ENCODE measurements at places on chromosomes 4 and X.

- DNase-seq, result no peak
Observed at GRCh38 chrX:131802836-131803626, 220.1 kb upstream of the STK26 start.

DNA sequence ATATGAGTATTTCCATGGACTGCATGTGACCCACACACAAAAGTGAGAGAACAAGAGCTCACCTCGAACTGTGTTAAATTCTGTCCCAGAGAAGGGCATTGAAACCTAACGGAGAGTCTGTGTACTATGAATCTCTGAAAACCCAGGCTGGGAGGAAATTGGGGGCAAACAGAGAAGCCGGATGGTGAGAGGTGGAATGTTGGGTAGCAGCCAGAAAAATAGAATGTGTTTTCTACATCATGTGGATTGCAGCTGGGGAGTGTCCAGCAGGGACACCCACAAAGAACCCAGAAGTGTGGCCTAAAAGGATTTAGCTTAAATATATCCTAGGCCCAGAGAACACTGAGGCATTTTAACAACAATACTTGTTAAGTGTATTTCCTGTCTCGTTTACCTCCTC lies 38.6 kb downstream of the MND1 start:
- no peak for DNase-seq

GRCh38 chr4:153067376-153067775 lies 131.3 kb downstream of the FHDC1 start:
- no peak for DNase-seq

DNA sequence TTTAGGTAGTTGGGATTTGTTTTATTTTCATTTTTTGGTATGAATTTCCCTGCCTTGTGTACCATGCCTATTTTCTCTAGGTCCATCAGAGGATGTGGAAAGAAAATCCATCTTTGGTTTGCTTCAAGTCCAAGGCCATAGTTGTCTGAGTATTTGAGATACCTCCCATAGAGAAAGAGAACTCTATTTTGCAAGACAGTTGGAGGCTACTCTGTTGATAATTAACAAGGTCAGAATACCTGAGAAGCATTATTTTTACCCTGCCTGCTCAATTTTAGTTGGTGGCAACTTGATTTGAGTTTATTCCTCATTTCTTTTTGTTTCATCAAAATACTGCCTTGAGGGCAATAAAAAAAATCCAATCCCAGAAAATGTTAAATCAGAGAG lies 30.8 kb downstream of the BMP3 start:
- no peak for DNase-seq

GRCh38 chr4:147847751-147848590 lies 116.1 kb downstream of the ARHGAP10 start:
- DNase-seq, result no peak

DNA sequence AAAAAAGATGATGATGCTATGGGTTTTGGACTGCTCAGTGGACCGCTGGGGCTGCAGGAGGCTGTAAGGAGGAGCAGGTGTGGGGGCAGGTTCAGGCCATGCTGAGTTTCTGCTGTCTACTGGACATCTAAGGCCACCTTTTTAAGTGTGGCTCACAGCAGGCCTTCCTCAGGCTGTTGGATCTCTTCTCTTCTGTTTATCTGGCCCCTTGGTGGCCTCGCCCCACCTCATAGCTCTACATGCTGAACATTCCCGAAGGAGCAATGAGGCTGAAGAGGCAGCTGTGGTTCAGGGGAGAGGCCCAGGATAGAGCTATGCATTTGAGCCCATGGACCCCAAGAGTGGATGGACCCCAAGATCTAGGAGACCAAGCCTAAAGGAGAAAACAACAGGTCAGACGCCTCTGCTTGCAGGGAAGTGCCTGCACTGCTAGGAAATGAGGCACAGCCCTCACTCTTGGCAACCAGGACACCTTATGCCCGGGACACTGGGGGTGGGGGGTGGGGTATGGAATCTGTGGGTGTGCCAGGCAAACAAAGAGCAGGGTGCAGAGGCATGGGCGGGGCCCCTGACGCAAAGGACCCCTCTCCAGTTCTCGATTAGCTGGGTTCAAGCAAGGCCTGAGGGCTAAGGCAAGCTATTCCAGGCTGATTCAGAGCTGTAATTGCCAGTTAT lies 168.9 kb downstream of the BCOR start:
- no peak for DNase-seq

- DNase-seq, result no peak
Observed at GRCh38 chr4:28369499-28369898, 1508.9 kb downstream of the STIM2 start.

DNA sequence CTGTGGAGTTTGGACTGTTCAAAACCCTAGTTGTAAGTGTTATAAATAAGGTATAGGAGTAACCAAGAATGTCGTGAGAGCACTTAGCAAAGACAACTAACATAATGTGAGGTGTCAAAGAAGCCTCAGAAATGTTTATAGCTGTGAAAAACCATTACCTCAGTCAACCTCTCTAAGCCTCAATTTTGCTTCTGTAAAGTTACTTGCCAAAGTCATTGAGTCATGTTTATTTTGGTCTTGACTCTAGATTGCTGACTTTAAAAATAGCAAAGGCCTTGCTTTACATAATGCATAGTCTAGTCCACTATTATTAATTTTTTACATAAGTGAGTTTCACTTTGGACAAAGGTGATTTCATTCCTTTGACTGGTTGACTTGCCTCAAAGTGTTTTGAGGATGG lies 257.6 kb upstream of the CXXC4 start:
- no peak for DNase-seq

- DNase-seq, result no peak
Observed at GRCh38 chr4:113758372-113758771, 3.2 kb downstream of the CAMK2D start.

GRCh38 chr4:153122855-153123254 lies 81.4 kb upstream of the TRIM2 start:
- peak; percentile 20 for DNase-seq

- DNase-seq, result no peak
Observed at GRCh38 chr4:71231129-71232055, 107.4 kb upstream of the SLC4A4 start.

DNA sequence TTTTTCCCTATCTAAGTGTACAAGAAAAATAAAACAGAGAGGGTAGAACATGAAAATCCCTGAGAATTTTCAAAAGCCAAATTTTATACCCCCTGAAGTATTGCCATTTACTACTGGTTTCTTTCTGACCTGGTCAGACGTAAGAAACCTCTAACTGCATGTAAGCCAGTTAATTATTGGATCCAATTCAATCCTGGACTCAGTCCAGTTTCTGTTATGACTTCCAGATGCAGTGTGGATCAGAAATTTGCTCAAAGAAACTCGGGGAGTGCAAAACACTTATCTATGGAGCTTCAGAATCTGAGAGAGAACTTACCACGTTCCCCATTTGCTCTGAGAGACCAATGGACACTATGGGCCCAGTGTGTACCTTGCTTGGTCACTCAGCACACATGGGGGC lies 383.5 kb downstream of the KLHL4 start:
- no peak for DNase-seq

- DNase-seq, result no peak
Observed at GRCh38 chr4:159129814-159130550, 27.1 kb downstream of the RAPGEF2 start.

DNA sequence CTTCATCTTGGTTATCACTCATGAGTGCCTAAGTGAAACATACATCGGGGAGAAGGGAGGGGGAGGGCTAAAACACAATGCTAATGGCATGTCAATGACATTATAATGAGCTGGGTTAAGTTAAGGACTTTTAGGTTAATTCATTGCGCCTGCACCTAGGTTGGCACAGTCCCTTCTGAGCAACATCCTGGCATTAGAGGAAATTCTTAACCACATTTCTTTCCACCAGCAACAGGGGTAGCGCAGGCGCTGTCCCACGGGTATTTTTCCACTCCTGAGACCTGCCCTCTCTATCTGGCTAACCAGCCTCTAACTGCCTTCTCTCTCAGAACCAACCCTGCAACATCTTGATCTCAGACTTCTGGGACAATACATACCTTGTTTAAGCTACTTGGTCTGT lies 39.0 kb upstream of the PROM1 start:
- DNase-seq, result peak; percentile 34

DNA sequence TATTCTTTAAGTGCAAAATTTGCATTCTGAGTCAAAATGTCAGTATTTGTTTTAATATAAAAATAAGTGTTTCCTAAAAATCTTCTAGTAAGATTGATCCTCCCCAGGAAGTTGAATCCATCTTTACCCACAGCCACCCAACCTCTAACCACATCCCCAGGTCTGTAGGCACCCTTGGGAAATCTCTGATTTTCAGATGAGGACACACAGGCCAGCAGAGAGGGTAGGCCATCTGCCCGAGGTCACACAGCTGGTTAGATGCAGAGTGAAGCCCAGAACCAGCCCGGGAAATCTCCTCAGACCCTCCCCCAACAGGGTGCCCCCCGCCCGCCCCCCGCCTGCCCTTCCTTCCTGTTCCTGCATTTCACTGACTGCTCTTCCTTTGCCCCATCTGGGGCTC lies 277.5 kb downstream of the FBXW7 start:
- DNase-seq, result no peak

GRCh38 chr4:6633091-6633906 lies 7.2 kb upstream of the MRFAP1 start:
- DNase-seq, result no peak

DNA sequence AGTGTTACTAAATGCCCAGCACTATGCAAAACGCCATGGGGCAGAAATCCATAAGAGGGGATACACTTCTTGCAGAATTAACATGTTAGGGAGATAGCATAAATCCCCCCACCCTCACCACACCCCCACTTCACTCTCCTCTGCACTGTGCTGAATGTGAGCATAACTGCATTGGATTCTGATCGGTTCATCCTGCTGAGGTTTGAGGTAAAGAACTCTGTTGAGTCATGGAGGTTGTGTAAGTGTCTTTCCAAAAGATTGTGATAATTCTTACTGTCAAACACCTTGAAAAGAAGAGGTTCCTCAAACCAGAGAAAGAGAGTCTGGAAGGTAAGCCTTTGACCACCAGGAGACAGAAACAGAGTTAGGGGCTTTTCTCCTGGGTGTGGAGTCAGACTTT lies 43.6 kb downstream of the RBM47 start:
- DNase-seq, result no peak

- DNase-seq, result no peak
Observed at GRCh38 chr4:181138116-181138515, 1105.1 kb upstream of the TENM3 start.

DNA sequence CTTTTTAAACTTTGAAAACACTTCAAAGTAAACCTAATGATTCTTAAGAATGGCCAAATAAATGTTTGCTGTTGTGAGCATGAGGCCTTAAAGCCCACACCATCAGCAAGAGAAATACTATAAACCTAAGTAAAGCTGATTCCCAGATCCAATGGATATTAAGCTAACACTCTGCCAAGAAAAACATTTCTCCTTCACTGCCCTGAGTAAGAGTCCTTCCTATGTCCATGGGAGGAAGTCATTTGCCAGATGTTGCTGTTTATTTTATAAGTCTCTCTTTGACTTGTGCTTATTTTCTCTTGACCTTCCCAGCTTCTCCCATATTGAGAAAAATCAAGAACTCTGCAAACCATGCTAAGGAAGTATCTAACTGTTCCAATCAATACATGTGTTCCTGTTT lies 154.3 kb upstream of the EDNRA start:
- no peak for DNase-seq

DNA sequence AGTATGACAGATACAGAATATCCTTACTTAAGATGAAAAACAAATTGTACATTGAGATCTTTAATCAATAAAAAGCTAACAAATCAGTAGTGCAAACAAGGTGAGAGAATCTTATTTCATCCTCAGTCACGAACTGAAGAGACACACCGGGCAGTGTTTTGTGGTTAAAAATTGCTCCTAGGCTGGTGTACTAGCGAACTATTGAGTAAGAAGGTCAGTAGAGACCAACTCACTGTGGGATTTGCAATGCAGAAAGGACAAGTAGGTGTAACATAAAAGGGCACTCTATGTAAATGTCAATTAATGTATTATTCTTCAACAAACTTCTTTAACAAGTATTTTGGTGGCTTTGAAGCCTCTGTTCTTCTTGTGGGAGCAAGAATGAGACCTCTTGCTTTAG lies 260.2 kb upstream of the PPARGC1A start:
- no peak for DNase-seq

- no peak for DNase-seq
Observed at GRCh38 chr4:186939226-186939625, 215.6 kb upstream of the FAT1 start.

DNA sequence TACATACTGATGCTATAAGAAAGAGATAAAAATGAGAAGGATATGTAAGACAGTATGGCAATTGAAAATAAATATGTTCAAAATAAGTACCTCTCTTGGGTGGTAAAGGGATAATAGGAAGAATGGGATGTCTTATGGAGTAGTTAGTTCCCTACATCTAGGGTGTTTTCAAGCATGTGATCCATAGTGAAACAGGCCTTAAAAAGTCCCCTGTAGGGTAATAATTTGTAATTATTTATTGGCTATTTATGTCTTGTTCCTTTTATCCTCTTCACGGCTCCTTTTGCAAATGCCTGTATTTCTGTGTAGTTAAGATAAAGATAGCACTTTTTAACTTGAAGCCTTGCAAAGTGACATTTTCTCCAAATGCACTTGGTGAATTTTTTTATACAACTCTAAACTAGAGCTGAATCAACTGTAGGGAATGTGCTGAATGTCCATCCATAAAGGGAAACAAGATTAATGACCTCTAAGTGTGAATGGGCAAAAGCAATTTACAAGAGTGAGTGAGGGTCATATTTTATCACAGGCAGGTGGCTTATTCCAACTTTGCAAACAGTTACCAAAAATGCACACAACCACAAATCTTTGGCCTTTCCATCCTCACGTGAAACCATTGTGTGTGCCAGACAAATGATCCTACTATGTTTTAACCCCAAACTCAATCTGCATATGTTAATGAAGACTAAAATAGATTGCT lies 299.0 kb downstream of the KCNIP4 start:
- no peak for DNase-seq

DNA sequence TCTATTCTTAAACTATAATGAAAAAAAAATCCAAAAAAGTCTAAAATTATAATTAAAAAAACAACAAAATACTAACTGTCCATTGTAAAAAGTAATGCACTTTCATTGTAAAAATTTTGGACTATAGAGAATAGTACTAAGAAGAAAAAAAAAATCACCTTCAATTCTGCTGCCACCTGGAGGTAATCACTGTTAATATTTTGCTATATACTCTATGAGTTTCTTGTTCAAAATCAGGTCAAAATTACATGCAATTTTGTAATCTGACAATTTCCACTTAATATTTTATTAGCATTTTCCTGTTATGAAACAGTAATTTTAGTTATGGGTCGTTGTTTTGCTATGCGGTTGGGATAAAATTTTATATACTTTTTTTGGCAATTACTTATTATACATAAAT lies 62.0 kb downstream of the HTT start:
- no peak for DNase-seq

GRCh38 chr4:14906805-14907204 lies 95.5 kb upstream of the CPEB2 start:
- no peak for DNase-seq

GRCh38 chrX:120463241-120463640 lies 5.9 kb downstream of the LAMP2 start:
- no peak for DNase-seq

DNA sequence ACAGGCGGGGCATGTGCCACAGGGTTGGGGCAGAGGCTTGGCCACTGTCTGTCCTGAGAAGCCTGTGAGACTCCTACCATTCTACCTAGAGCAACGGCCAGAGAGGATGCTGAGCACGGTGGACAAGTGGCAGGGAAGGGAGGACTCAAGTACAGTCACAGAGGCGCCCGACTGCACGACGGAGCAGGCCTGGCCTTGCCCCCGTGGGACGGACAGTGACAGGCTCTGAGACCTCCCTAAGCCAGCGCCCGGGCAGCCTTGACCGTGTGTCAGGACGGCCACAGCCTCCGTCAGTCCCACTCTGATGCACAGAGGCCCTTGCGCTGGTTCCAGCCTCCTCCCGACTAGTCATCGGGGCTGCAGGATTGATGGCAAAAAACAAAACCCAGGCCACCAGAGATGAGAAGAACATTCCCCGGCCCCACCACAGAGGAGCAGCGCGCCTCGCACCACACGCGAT lies 36.7 kb upstream of the MXD4 start:
- DNase-seq, result no peak

Data from vagina (tissue), 2 donors.